SK-N-SH (cell line): ENCODE measurements at places on chromosomes 5 and 9.
A peak's percentile ranks its signal among the peaks of the same experiment; 100 is the strongest.

DNA sequence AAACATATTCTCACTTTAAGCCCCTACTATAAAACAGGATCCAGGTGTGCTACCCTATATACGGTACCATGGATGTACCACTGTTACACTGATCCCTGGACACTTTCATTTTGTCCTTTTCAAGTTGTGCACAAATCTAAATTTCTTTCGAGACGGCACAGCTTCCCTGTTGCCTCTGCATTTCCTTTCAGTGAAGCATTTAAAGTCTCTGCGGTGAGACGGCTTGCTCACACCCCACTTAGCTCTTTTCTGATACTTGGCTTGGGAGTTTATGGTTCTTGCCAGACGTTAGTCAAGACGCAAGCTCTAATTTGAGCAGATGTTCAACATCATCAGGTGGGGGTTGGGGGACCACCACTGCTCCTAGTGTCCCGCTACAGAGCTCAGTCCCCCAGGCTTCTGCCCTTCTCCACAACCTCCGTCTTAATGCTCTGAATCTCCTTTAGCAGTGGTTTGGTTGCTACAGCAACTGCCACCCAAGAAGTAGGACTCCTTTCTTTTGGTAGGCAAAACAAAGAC, 15.8 kb downstream of the F2RL2 start:
- no peak for DNase-seq

DNA sequence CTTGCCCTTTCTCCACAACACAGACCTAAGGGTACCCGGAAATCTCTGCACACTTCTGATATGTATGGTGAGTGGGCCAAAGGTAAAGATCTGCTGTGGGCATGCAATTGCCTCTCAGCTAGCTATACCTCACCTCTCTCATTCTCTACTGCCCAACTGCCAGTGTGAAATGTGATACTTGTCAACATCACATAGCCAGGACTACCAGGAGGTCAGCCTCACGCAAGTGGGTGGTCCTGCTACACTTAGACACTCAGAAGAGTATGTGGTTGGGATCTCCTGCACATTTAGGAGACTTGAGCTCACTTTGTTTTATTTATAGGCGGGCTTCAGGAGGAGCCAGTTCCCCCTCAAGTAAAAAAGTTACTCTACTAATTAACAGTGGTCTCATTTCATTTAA, 88.0 kb upstream of the MAN2A1 start:
- DNase-seq = no peak

GRCh38 chr5:115306011-115306536, 9.6 kb upstream of the CCDC112 start:
- no peak for DNase-seq

- no peak for DNase-seq
These were observed 48.6 kb downstream of the RGS3 start for GRCh38 chr9:113511856-113512761.

DNA sequence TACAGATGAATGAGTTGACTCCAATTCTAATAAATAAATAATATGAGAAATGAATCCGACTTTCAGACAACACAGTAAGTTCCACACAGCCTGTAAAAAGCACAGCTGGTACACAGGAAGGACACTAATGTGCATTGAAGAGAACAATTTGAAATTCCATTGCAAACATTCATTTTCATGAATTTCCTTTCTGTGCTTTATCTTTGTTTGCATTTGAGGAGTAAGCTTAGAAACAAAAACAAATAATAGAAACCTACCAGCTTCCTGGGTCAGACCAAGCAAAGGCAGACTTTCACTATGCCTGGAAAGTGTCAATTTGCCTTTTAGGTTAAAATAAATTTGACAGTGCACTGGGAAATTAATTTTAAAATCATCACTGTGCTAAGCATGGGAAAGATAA, 143.8 kb upstream of the VLDLR start:
- no peak for DNase-seq

DNA sequence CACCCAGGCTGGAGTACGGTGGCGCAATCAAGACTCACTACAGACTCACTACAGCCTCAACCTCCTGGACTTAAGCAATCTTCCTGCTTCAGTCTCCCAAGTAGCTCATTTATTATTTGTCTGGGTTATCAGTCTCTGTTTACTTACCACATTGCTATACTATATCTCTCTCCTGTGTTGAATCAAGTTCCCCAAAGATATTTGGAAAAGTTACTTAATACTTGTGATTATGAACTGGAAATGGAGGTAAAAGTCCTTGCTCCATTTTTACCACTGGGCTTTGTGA, 55.6 kb downstream of the ANGPTL2 start:
- DNase-seq = no peak

DNA sequence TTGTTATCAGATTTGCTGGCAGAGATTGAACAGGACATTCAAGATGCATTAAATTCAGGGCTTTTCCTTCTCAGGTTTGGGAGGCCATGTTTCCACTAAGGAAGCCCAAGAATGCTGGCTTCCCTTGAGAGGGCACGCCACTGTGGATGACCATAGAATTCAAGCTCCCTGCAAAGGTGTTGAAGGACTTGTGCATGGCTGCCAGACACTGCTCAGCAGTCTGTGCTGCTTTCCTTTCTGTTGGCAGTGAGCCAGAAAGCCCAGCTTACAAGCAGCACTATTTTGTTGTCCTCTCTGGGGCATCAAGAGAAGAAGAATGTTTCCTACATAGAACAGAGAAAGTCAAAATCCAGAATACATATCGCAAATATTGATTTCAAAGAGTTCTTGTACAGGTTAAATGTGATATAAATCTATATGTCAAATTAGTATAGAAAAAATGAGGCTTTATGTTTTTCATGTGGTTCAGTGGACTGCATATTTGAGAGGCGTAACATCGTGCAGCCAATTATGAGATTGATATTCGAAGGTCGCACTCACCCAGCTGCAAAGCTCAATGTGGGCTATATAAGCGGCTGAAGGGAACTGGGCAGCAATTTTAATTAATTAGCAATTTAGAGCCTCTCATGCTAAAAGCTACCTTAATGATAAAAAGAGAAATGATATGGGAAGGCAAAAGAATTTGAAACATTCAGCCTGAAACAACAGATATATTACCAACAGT, 103.1 kb upstream of the ISL1 start:
- DNase-seq = peak; percentile 47

- no peak for DNase-seq
These were observed 2.4 kb downstream of the CCL28 start for GRCh38 chr5:43409809-43410271.
